ENCODE measurements at places on chromosomes 16 and 17.

DNA sequence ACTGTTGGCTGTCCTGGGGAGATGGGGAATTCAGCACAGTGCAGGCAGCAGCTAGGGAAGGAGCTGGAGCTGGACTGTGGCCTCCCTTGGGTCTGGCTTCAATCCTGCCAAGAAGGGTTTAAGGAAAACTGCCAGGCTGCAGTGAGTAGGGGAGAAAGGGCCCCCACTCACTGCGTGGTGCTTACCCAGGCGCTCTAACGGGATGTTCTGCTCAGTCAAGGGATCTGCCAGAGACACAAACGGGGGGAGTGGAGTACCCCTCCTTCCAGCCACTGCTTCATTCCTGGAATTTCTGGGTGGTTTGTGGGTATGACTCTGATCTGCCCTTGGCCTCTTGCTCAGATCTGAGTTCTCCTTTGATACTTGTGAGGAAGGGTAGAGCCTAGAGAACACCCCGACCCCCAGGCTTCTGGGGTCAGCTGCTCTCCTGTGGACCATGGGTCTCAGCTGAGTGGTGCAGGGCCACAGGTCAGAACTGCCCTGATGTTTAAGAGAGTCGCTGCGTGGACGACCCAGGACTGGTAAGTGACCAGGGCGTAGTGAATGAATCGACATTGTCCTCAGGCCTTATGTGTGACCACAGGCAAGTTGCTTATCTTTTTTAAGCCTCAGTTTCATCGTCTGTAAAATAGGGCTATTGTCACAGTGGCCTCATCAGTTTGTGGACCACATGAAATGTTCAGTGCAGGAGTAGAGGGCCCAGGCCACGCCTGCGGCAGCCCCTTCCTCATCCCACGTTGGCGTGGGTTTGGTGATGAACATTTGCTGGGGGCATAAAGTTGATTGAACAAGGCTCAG, 9.6 kb downstream of the CRISPLD2 start:
- DNase-seq = no peak

GRCh38 chr17:40519089-40519775, 17.8 kb upstream of the TNS4 start:
- DNase-seq = no peak

- no peak for DNase-seq
Observed at GRCh38 chr16:30438835-30439234, 6.8 kb downstream of the SEPHS2 start.

DNA sequence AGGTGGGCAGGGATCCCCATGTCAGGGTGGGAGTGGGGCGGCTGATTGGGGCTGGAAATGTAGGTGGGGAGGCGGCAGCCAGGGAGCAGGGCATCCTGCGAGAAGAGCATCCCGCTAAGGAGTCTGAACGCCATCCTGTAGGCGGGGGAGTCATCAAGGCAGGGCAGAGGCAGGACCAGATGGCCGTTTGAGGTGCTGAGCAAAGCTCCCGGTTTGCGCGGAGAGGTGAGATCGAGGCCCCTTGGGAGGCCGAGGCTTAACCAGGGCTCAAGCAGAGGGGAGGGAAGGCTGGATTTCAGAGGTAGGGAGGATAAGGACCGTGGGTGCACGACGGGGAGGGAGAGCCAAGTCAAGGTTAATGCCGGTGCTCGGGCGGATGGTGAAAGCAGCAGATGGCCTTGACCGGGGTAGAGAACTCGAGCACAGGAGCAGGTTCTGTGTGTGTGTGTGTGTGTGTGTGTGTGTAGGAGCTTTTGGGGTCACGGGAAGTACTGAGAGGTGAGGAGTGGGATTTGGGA, 472 bp upstream of the NME2 start:
- no peak for DNase-seq

GRCh38 chr17:8359769-8360168, 16.7 kb downstream of the KRABD2 start:
- no peak for DNase-seq

GRCh38 chr17:59914274-59914854, 21.4 kb downstream of the RPS6KB1 start:
- DNase-seq = no peak

DNA sequence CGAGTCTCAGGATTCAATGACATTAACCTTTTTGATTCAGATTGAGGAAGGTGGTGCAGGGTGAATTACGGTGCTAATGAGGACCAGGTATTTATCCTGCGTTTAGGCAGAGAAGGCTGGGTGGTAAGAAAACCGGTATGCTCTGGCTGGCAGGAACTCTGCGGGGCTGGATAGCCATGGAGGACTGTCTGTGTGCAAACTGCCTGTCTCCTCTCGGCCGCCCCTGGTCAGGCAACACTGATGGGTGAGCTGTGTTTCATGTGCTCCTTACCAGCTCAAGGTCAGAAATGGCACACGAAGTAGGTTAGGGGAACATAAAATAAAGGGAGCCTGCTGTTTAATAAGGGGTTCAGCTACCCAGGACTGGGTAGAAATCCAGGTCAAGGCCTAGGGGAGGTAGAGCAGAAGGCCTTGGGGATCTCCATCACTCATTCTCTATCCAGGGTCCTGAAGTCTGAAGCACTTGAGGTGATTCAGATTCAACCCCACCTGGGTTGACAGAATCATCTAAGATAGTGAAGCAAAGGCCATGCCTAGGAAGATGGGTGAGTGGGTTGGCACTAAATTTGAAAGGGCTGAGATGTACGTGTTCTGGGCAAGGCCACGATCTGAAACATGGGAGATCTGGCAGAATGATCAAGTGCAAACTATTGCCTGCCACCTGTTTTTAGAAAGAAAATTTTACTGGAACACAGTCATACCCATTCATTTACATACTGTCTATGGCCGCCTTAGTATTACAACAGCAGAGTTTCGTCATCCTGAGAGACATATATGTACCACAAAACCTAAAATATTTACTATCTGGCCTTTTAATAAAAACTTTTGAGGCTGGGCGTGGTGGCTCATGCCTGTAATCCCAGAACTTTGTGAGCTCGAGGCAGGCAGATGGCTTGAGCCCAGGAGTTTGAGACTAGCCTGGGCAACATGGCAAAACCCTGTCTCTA, 292.5 kb downstream of the XYLT1 start:
- DNase-seq = no peak

DNA sequence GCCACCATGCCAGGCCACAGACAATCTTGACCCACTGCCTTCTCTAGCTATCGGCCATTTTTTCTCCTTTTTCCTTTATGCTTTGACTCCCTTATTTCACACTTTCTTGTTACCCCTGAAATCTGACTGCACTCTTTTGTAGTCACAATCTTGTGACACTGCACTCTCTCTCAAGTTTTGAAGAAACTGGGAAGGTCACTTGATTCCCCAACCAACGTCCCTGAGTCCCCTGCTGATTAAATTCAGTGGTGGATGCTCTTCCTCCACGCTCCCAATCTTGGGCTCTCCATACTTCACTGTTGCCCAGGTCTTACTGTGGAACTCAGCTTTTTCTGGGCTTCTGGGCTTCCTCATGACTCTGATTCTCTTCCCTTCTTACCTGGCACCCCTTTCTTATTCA, 33.9 kb downstream of the PECAM1 start:
- DNase-seq = no peak

DNA sequence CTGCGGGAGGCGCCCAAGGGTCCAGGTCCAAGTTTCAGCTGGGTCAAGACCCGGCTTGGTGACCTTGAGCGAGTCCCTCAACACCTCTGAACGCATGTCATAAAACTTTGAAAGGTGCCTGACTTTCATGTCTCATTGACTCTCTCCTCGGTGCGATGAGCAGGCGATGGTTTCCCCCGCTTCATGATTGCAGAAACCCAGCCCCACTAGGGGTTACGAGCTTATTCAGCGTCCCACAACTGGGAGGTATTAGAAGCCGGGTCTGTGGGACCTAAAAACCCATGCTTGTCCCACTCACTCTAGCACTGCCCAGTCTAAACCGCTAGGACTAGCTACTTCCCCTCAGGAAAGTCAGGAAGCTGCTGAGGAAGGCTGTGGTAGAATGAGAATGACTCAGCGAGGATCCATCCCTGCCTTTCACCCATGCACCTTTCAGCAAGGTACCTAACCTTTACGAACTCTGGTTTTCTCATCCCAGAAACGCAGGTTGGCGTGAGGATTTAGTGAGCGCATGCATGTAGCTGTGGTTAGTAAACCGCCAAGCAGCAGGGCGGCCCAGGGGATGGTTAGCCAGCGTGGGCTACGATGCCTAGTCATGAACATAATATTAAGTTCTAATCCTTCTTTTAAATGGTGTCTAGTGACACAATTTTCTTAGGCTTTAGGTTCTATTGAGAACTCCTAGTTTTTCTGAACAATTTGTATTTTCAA, 26.2 kb upstream of the RFFL start:
- DNase-seq = peak; percentile 29

GRCh38 chr16:14458576-14458975, 171.5 kb downstream of the PARN start:
- no peak for DNase-seq

- DNase-seq = no peak
Observed at GRCh38 chr16:69306031-69306430, 5.1 kb upstream of the VPS4A start.

All from activated CD4-positive, CD25-positive, alpha-beta regulatory T cell (primary cell).